ENCODE measurements at places on chromosomes 5 and 9.

DNA sequence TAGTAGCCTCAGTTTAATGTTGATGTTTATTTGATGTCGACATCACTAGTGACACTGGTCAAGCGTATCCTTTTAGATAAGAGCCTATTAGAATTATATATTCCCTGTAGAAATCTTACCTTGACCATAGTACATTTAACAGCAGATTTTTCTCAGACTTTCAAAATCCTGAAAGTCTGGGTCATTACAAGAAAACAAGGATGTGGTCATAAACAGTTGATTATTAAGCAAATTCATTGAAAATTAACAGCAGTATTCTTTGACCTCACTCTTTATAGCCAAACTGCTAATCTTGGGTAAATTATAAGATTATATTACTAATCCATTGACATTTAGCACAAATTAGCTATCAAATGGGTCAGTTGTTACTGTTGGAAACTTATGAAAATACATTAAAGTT, 83.4 kb downstream of the GHR start:
- no peak for DNase-seq

DNA sequence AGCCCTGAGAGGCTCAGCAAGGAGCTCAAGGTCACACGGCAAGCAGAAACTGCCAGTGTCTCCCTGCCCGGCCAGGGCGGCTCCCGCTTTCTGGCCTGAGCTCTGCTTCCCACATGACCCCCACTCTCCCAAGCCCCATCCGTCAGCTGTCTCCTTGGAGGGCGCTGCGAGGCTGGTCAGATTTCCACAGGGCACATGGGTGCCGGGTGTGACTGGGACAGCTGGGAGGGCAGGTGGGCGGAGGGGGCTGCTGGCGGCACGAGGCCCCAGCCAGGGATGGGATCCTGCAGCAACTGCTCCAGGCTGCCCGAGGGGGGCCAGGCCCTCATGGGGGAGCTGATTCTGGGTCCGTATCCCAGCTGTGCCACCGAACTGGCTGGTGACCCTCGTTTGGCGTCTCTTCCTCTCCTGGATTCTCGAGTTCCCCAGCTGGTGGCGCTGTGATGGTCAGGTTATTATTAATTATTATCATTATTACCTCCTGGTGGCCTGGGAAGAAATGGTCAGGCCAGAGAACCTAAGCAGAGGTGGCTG, 12.9 kb upstream of the WDR38 start:
- DNase-seq, result no peak

DNA sequence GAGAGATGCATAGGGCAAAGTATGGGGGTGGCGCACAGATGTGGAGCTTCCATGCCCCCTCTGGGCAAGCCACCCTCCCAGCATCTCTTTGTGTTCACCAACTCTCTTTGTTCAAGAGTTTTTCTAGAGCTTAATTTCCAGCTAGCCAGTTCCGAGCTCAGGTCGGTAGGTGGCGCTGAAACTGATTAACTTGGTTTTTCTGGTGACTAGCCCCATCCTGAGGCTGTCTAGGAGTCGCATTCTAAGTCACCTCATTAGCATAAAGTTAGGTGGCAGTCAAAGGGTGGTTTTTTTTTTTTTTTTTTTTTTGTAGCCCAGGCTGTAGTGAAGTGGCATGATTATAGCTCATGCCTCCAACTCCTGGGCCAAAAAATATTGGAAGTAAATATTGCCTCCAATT, 476.4 kb downstream of the KDM4C start:
- DNase-seq, result no peak

DNA sequence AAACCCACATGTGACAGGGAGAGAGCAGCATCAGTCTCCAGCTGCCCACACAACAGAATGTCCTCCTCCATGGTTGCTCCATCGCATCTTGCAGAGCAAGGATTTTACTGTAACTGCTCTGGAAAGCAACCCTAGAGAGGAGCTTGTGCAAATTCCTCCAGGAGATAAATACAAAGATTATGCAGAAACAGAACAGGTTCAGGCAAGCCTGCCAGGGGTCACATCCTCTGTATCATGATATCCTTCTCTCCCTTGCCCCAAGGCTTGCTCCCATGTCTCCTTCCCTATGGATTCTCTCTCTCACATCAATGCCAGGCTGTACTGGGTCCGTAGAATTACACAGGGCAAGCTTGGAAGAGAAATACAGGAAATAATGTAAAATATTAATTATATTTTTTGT, 226.0 kb downstream of the MPDZ start:
- DNase-seq, result no peak

DNA sequence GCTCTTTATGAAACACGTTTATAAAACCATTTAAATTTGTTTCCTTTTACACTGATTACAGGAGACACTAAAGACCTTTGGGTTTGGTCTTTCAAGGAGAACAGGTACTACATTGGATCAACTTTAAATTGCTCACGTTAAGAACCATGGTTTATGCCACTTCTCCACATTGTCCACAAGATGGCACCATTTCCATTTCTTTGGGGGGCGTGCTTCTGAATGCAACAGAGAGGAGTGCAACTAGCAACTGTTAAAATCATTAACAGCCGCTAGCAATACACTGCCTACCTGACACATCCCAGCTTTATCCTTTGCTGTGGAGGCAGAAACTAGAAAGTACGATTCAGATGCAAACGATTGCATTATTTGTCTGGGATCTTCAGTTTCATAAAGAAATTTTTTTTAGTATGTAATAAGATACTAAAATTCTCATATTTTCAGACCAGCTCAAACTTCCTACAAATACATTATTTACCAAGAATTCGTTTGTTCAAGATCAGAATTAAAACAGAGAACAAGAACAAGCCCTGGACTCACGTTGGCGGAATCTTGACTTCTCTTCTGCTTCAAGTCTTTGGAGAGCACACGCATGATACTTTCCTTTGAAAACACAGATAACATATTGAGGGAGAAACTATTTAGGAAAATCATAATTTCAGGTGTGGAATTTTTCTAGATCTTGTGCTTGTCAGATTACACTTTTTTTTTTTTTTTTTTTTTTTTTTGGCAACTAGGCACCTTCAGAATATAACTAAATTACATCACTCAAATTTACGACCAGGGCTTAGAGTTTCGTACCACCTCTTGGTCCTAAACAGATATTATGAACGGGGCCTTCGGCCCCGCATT, 702 bp downstream of the CDC20B start:
- DNase-seq, result no peak

- DNase-seq, result no peak
Observed at GRCh38 chr5:158344376-158344775, 485.4 kb upstream of the CLINT1 start.

DNA sequence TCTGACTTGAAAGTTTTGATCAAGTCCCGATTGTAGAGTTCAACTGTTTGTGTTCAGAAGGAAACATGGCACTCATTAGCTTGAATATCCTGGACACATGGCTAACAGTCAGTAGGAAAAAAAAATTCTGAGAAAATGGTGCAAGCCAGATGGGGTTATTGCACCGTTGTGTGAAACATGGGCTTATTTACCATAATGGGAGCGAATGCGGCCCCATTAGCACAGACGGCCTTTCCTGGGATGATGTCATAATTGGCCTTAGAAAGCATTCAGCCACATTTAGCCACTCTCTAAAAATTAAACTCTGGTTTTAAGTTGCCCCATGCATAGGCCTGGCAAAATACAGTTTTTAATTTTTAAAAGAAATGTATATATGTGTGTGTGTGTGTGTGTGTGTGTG, 112.1 kb downstream of the IRX2 start:
- no peak for DNase-seq

- DNase-seq, result no peak
Observed at GRCh38 chr5:56056875-56057274, 62.1 kb upstream of the IL6ST start.

DNA sequence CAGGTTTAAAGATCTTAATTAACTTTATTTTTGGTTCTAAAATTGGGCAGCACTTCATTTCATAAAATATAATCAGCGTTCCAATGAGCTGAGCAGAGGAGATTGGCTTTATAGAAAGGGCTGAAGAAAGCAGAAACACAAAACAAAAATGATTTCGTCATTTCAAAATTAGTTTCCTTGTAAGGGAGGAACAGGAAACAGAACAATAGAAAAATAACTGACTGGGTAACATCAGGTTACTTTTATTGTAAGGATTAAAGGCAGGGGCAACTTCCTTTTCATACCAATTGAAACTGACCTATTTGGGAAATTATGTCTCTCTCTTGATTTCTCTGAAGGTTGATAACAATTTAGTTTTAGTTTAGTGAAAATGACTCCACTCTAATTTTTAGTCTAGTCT, 157.1 kb downstream of the ATP10B start:
- DNase-seq, result no peak

DNA sequence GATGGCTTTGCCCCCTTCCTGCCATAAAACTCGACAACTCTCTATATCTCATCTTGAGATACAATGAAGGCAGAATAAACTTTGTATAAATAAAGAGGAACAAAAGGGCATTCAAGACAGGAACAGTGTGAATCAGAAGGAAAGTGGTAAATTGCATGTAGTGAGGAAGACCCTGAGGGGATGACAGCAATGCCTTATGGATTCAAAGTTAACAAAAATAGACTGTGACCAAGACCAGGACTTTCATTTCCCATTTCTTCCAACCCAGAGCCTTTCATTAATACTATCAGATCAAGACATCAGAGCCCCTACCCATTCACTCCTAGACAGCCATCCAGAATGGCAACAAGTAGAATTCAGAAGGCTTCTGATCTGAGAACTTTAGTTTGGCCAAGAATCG, 46.4 kb upstream of the ZNF462 start:
- DNase-seq, result no peak

- no peak for DNase-seq
Observed at GRCh38 chr5:60843386-60843935, 608 bp downstream of the ELOVL7 start.

DNA sequence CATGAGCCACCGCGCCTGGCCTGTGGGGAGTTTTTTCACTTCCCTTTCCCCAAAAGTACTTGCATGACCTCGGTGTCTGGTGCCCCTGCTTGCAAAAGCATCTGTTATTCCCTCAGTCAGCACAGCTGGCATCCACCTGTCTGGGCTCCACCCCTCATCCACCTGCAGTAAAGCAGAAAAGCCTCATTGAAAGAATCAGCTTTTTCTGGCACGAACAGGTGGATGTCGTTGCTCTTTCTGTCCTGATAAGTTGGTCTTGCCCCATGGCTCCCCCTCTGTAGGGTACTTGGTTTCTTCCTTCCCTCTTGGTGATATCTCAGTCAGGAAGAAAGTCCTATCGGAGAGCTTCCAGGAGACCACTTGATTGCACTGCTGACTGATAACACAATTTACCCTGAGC, 37.4 kb downstream of the WWC1 start:
- DNase-seq, result no peak

All from type B pancreatic cell (in vitro differentiated cells).